ENCODE measurements at places on chromosomes 1 and 21.
A peak's percentile ranks its signal among the peaks of the same experiment; 100 is the strongest.

DNA sequence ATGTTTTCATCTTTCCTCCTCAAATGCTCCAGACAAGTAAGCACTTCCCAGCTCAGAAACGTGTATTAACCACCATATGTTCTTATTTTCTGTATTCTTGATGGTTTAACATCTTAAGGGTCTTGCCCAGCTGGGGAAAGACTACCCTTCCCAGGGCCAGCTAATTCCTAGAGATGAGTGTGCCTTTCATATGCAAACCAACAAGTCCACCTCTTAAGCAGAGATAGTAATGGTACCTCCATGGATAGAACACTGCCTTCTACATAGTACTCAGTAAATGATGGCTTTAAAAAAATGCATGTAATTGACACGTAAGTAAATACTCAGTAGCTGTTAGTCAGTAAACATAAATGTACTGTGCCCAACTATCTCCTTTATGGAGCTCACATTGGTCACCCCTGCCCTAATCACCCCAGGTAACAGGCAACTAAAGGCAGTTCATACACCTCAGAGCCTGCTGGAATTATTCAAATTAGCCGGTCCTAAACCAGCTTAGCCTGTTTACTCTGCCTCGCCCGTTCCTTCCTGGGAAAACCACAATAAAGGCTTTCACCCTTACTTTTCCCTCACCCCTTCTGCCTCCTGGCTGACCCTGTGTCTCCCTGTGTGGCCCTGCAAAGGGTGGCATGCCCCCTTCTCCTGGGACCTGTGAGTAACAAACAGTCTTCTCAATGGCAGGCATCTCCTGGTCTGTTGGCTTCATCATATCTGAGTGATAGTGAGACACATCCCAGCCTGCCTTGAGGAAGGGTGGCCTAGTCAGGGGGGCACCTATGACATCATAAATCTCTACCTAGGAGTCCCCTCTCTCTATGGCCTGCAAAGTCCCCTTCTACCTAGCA is 40.1 kb upstream of the KLHDC7A start:
- no peak for DNase-seq

DNA sequence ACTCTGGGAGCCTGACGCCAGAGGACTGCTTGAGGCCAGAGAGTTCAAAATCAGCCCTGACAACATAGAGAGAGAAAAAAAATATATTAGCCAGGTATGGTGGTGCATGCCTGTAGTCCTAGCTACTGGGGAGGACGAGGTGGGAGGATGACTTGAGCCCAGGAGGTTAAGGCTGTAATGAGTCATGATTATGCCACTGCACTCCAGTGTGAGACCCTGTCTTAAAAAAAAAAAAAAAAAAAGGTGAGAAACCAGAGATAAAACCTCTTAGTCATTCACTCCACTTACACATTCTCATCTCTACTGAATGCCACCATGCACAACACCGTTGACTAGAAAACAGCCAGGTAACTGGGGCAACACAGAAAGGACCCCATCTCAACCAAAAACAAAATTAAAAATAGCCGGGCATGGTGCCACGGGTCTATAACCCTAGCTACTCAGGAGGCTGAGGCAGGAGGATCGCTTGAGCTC is 178.1 kb downstream of the SLC45A1 start:
- no peak for DNase-seq

DNA sequence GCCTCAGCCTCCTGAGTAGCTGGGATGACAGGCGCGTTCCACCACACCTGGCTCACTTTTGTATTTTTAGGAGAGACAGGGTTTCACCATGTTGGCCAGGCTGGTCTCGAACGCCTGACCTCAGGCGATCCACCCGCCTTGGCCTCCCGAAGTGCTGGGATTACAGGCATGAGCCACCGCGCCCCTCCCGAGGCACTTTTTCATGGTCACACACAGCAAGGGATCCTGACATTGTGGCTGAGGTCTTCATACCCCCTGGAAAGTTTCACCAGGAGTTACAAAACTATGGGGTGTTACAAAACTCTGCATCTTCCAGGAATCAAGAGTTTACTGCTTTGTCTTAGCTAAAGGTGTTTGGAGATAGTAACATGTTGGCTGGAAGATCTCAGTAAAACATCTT is 234.3 kb upstream of the TMEM51 start:
- DNase-seq = no peak

DNA sequence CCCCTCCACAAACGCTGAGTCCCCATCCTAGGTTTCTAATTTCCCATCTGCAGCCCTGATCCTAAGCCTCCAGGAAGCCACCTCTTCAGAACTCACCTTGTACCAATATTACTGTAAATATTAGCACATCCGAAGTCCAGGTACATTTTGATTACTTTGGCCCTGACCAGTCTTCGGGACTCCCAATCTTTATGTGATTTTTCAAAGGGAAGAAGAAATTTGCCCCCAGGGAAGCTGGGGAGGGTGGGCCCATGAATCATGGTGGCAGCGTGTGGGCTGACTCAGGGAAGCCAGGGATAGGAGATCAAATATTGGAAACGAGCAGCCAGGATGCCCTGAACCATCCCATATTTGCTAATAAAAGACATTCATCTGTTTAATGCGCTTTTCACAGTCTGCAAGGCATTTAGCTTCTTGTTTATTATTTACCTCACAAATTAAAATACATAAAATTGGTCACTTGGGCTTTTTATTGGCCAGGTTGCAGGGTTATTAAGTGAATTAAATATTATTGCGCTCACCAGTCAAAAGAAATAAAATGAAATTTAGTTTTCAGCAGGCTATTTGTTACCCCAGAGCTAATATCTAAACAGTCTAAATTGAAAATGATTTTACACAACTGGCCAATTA is 46.6 kb downstream of the KIAA0040 start:
- no peak for DNase-seq

DNA sequence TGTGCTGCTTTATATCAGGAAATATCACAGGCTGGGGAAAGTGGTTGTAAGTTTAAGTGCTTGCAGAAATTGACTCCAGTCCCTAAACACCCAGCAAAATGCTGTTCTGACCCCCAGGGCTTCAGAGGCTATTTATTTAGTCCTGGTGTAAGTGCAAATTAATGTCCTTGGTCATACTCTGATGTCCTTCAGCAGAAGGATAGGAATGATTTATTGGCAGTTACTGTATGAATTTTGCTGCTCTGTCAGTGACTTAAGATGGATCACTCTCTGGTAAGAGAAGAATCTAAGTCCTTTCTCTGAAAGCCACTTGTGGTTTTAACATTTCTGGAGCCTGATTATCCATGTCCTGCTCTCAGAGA is 21.9 kb downstream of the FAM20B start:
- DNase-seq = no peak

- no peak for DNase-seq
Measured at GRCh38 chr1:51565009-51565408, 45.9 kb upstream of the EPS15 start.

DNA sequence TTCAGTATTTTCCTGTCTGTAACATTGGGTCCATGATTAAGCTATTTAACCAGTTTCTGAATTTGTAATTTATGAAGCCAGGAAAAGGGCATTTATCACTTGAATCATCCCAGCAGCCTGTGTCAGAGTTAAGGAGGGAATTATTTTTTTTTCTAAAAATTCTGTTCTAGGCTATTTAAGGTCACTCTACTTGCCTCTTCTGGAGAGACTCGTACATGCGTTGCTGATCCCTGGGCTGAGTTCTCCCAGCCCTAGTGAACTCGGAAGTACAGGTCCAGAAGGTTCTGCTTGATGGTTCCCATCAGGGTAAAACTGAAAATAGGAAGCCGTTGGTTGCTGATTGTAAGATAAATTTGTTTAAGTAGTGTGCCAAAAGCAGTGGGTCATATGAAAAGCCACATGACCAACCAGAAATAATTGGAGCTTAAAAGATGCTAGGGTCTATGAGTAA is 90.7 kb downstream of the GPR88 start:
- DNase-seq = no peak

- peak; percentile 35 for DNase-seq
Measured at GRCh38 chr1:110524311-110525248, 5.6 kb upstream of the KCNA10 start.

GRCh38 chr1:4935807-4936206 is 281.4 kb downstream of the AJAP1 start:
- DNase-seq = no peak

GRCh38 chr1:107791348-107791747 is 173.6 kb downstream of the VAV3 start:
- DNase-seq = no peak

DNA sequence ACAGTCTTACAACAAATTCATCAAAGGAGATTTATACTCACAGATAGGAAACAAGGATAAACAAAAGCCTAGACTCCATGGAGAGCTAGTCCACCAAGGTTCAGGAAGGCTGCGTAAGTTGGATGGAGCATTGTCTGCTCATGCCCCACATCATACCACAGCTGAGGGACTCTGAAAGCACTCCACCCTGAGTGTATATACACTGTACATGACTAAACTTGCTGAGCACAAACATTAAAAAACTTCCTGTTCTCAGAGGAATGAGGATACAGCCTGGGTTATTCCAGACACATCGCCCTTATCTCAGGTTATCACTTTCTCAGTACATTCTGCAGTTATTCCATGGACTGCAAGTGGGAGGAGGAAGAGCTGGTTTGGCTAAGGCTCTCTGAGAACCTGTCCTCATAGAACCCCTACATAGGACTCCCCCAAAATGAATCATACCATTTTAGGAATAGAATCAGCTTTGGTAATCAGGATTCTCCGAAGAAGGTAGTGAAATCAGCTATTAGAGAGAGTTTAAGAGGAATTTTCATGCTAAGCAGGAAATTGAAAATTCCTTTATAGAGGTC is 58.0 kb upstream of the PRMT6 start:
- DNase-seq = no peak

GRCh38 chr1:244989813-244990212 is 125.5 kb upstream of the HNRNPU start:
- no peak for DNase-seq

DNA sequence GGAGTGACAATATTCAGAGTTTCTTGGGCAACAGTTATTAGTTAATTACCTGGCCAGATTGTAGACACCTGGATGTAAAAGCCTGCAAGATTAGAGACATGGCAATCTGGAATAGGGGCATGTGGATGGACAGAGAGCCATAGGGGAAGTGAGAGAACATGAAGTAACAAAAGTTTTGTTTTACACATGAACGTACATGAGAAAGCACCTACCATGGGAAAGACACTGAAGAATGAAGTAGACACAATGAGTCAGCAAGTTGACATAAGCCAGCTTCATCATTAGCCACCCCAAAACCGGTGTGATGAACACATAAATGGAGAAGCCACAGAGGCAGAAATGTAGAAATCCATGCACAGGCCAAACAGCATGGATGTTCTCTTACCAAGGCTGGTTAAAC is 462.1 kb upstream of the C1orf87 start:
- DNase-seq = no peak

- no peak for DNase-seq
Measured at GRCh38 chr1:112703706-112704105, 3.2 kb downstream of the RHOC start.

GRCh38 chr1:44270686-44271628 is 57.7 kb downstream of the DMAP1 start:
- no peak for DNase-seq

GRCh38 chr1:195664628-195665027 is 943.6 kb downstream of the KCNT2 start:
- DNase-seq = no peak

DNA sequence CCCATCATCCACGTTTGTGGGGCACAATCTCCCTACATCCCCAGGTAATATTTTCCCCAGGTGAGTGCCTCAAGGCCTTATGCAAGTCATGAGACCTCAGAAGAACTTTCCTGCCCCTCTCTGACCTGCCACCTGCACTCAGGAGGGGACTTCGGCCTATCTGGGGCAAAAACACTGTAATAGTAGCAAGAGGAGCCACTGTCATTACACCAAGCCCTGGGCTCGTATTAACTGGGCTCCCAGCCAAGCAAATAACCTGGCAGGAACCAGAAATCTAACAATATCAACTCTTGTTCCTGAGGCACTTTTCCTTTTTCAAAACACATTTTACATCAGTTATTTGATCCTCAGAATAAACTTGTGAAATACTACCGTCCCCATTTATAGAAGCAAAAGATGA is 30.9 kb downstream of the LAMB3 start:
- no peak for DNase-seq

GRCh38 chr1:27142464-27142863 is 12.5 kb downstream of the SLC9A1 start:
- no peak for DNase-seq

DNA sequence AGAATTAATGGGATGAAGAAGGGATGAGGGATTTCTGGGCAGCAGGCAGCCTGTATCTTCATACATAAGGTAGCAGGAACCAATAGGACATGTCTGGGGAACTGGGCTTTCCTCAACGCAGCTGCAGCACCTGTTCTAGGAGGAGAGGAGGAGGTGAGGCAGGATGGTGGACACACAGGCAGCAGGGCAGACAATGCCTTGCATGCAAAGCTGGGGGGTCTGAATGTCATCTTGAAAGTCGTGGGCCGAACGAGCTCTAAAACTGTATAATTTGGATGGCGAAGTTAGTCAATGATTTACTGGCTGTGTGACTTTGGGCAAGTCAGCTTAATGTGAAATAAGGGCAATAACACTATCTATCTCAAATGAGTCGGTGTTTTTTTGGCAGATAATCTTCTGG is 124.4 kb downstream of the BEND5 start:
- no peak for DNase-seq

DNA sequence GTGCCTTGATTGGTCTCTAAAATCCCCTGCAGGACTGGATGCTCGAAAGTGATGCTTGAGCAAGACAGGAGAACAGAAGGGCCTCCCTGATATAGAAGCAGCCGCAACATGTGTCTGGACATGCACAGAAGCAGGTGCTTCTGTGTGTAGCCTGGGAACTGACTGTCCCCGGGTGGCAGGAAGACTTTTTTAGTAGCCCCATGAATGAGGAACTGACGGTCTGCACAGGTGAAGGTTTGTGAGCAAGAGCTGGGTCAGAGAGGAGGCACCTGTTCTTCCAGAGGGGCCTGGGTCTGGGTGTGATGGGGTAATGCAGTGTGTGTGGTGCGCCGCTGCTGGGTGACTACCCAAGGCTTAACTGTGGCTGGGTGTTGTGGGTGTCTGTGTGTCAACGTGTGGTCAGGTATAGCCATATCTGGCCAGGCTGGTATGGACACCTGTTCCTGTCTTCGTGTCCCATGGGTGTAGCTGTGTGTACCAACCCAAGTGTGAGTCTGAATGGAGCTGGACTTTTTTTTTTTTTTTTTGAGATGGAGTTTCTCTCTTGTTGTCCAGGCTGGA is 39.1 kb upstream of the FOXO6 start:
- DNase-seq = no peak

- no peak for DNase-seq
Measured at GRCh38 chr1:228349701-228350171, 56.9 kb downstream of the TRIM11 start.

DNA sequence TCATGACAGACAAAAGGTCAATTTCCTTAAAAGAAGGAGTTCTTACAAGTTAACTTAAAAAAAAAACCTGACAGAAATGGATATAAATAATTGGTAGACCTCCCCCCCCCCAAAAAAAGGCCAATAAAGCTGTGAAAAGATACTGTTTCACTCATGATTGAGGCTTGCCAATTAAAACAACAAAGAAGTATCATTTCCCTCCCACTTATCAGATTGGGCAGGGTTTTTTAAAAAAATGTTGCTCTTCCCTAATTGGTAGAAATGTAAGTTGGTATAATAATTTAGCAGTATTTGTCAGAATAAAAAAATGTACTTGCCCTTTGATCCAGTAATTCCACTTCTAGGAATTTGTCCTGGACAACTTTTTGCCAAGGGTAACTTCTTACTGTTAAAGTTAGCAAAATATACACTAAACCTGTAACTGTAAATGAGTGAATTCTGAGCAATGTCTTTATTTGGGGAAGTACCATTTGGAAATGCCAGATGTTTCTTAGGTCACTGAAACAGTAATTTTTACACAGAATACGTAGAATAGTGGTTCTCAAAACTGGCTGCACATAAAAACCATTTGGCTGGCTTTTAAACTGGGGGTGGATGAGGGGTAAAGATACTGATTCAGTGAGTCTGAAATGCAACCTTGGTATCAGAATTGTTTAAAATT is 17.5 kb downstream of the RNF2 start:
- DNase-seq = no peak

All from NCI-H1092 (cell line).